ENCODE measurements at places on chromosomes 3 and 15.

DNA sequence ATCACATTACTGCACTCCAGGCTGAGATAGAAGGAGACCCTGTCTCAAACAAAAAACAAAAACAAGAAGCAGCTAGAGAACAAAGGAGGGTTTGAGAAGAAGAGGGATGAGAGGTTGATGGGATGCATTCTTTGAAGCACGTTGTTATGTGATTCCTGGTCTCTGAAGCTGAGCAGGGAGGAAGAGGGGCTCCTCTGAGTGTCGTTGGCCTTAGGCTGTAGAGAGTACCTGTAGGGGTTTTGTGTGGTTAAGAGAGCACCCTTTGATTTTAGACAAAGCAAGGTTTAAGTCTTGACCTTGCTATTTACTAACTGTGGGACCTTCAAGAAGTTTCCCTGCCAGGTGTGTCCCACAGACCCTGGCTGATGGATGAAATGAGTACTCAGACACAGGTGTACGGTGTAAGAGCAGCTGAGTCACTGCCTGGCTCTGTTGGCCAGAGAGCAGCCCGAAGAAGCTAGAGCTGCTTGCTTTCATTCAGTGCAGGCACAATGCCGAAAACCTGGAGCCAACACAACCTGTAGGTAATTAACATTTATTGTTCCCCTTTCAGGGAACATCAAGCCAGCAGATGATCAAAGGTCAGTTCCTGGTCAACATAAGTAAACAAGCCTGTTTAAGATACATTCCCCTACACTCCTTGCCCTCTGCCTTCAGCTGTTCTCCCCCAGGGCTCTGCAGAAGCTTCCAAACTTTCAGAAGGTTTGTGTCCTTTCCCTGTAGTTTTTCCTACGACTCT lies 67.2 kb downstream of the LRRK1 start:
- no peak for DNase-seq

DNA sequence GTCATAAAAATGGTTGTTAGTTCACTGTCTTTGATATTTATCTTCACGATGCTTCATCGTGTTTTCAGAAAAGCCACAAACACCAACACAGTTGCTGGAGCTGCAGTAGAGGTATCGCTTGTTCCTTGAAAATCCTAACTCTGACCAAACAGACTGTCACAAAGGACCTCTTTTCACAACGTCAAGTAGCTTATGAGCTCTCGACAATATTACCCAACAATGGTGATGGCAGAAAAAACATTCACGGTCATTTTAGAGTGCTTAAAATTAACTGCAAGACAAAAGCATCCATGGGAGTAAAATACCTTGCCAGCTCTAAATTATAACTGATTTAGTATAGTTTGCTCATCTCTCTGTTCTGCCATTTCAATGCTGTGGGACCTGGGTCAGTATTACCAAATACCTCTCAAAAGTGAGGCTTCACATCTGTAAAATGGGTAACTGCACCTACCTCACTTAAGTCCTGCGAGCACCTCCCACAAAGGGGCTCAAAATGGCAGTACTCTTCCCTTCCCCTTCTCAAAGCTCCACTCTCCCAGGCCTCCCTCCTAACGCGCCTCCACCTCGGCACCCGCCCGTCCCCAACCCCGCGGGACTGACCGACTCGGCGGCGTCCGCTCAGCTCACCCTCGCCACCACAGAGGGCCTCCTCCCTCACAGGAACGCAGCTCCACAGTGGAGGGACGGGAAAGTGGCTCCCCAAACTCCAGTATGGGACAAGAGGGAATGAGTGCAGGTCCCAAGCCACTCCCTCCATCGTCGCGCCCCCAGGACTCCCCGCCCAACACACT lies 546 bp downstream of the TRIM59 start:
- no peak for DNase-seq

- no peak for DNase-seq
Observed at GRCh38 chr3:185631508-185632206, 45.6 kb downstream of the SENP2 start.

DNA sequence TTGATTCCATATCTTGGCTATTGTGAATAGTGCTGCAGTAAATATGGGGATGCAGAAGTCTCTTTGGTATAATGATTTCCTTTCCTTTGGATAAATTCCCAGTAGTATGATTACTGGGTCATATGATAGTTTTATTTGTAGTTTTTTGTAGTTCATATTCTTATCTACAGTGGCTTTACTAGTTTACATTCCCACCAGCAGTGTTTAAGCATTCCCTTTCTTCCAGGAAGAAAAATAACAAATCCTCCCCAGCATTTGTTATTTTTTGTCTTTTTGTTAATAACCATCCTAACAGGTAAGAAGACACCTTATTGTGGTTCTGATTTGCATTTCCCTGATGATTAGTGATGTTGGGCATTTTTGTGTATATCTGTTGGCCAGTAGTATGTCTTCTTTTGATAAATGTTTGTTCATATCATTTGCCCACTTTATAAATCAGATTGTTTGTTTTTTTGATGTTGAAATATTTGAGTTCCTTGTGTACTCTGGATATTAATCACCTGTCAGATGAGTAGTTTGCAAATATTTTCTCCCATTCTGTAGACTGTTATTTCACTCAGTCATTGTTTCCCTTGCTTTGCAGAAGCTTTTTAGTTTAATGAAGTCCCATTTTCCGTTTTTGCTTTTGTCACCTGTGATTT lies 163.3 kb upstream of the THRB start:
- no peak for DNase-seq

GRCh38 chr15:85178308-85178707 lies 196.7 kb downstream of the PDE8A start:
- DNase-seq: no peak

GRCh38 chr3:74263031-74263430 lies 351.4 kb downstream of the CNTN3 start:
- no peak for DNase-seq

DNA sequence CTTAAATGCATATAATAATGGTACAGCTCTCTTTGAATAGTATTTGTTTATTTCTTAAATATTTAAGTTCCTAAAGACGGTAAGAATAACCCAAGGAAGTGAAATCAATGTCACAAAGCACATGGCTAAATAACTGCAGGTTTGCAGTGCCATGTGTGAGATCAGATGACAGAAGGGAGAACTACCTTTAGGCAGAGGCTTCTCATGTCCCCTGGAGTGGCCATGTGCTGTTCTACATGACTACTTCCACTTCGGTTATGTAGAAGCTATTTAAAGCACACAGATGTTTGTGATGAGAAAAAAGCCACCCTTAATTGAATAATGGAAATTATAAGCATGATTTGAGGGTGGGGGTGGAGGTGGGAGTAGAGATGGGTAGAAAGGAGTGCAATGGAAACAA lies 109.1 kb downstream of the UBE3A start:
- DNase-seq: no peak

- no peak for DNase-seq
Observed at GRCh38 chr15:97692301-97693015, 268.0 kb upstream of the ARRDC4 start.

DNA sequence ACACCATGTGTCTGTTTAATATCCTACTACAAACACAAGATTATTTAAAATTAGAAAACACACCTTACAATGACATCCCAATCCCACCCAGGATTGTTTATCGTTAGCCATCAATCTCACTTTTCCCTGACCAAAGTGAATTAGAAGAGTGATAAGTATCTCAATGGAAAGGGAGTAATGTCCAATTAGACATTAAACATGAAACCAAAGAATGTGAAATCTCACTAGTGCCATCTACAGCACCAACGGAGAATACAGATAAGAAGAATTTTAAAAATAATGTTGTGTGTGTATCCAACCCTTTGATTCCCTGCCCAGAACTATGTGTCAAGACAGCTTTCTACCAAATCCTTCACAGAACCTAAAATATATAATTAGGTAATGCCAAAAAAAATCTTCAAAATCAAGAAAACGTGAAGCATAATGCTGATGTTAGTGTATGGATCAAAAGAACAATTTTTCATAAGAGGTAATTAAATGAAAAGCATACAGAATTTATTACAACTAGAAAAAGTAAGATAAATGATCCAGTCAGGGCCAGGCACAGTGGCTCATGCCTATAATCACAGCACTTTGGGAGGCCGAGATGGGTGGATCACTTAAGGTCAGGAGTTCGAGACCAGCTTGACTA lies 64.2 kb downstream of the SCAPER start:
- DNase-seq: no peak

DNA sequence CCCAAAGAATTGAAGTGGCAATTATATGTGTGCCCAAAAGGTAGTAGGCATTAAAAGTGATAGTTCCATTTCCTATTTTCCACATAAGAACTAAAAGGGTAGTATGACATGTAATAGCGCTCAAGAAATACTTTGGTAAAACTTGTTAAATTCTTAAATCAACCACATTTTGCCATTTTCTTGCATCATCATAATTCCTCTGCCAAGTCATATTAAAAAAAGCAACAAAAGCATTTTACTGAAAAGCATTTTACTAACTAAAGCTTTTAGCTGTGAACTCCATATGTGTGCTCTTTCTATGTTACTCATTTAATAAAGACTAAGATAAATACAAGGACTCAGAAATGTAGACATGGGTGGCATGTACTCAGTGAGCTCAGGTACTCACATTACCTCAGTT lies 70.1 kb downstream of the GPR160 start:
- no peak for DNase-seq

- no peak for DNase-seq
Observed at GRCh38 chr15:89168316-89168833, 53.0 kb downstream of the RLBP1 start.

GRCh38 chr15:52683580-52683979 lies 4.4 kb upstream of the ATOSA start:
- no peak for DNase-seq

DNA sequence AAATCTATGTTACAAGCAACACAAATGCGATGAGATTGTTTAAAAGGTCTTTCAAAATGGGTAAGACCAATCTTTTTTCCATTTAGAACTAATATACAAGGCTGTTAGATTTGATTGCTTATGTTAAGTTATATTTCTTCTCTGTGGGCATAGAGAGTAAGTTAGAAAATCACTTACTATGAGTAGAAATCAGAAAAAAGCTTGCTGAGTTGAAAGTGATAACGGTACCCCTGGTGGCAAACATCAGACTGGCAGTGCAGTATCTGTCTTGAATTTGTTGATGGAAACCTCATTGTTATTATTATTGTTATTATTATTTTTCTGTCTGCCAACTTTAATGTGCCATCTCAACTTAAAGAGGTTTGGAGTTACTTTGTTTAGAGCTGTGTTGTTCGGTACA lies 12.4 kb downstream of the CLDN11 start:
- no peak for DNase-seq

- DNase-seq: peak; percentile 40
Observed at GRCh38 chr15:44584162-44584749, 47.3 kb downstream of the EIF3J start.

DNA sequence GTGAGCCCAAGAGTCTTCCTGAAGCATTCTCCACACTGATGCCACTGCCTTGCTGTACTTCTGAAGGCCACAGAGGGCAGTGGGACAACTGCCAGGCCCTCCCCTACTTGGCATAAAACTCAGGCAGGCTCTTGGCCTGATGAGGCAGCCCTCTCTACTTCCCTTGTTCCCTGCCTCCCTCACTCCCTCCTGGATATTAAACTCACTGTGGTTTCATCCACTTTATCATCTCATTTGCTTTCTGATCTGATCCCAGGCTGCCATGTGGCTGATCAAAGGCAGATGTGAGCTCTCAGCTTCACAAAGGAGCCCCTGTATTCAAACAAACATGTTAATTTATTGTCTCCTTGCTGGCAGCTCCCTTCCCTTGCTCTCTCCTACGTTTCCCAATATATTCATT lies 533.5 kb downstream of the IGSF11 start:
- DNase-seq: no peak

DNA sequence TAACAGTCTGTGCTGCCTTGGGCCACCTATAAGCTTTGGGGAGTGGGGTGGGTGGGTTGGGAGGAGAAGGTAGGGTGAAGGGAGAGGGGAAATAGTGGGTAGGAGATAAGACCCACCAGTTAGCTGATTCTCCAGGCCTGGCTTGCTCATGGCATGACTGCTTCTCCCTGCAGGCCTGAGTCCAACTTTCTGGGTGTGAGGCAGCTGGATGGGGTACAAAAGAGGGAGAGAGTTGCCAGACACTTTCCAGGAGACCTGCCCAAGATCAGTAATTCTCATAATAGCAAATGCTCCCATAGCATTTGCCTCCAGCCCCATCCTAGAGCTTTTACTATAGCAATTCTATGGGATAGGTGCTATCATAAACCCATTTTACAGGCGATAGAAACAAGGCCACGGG lies 7.7 kb downstream of the CGNL1 start:
- DNase-seq: no peak

DNA sequence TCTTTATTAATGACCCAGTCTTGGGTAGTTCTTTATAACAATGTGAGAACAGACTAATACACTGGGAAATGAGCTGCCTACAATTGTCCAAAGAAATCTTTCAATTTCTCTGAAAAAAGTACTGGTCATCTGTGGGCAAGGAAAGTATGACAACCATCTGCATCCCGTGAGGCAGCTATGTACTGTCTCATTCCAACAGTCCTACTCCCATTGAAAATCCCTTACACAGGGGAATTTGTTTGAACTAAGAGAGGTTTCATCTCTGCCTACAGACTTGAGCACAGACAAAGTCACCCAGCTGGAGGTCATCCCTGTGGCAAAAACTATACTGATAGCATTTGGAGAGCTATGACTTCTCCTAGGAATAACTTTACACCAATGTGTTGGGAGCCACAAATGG lies 27.1 kb downstream of the SHC4 start:
- DNase-seq: no peak

DNA sequence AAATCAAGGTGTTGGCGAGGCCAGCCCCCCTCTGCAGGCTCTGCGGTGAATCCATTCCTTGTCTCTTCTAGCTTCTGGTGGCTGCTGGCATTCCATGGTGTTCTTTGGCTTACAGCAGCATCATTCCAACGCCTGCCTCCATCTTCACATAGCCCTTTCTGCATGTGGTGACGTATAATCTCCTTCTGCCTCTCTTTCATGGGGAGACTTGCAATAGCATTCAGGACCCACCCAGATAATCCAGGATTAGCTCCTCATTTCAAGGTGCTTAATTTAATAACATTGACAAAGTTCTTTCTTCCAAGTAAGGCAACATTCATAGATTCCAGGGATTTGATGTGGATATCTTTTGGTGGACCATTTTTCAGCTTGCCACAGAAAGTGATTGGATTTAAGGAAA lies 35.8 kb downstream of the ISG20 start:
- DNase-seq: no peak

GRCh38 chr3:113270068-113270467 lies 58.7 kb downstream of the BOC start:
- no peak for DNase-seq

GRCh38 chr3:186220365-186220764 lies 111.5 kb upstream of the ETV5 start:
- no peak for DNase-seq

- no peak for DNase-seq
Observed at GRCh38 chr3:187900993-187901755, 155.9 kb upstream of the BCL6 start.
